MV-4-11 (cell line): ENCODE measurements at places on chromosomes 2 and 18.

DNA sequence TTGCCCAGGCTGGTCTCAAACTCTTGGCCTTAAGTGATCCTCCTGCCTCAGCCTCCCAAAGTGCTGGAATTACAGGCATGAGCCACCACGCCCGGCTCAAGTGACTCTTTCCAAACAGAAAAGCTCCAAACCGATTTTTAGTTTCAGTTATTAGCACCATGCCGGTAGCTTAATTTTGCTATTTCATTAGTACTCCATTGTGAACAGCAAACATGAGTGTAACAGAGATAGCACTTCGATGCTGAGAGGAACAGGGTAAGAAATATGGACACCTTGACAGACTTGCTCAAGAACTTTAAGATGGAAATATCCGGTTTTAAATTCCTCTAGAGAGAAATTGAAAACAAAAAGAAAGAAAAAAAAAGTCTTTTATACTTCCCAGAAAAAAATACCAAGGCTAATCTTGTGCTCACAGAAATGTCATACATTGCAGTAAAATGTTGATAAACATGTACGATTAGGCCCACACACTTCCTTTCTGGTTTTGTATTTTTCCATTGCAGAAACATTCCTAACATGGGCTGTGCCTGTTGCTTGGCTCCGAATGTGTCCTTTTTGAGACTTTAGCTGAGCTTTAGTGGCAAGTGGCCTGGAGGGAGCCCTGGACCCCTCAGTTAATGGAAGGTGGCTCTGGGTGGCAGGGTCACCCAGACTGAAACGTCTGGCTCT, 18.3 kb downstream of the FHL2 start:
- no peak for DNase-seq

GRCh38 chr2:71711133-71711855, 257.9 kb downstream of the DYSF start:
- DNase-seq: no peak

DNA sequence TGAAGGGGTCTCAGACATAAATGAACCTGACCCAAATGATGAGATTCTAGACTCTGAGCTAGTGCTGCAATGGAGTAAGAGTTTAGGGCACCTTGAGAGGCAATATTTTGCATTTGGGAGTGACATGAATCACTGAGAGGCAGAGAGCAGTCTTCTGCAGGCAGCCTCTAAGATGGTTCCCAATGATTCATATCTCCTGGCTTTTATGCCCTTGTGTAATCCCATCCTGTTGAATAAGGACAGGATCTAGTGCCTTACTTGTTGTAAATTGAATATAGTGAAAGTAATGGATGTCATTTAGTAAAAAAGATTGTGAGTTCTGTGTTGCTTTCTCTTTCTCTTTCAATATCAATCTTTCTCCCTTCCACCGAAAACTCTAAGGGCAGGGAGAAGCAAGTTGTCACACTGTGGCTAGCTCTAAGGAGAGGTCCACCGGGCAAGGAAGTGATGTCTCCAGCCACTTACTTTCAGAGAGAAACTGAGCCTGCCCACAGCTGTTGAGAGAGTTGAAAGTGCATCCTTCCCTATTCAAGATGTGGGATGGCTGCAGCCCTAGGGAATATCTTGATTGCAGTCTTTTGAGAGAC, 144.7 kb downstream of the TRIB2 start:
- peak; percentile 15 for DNase-seq

GRCh38 chr2:188295067-188295685, 3.5 kb downstream of the GULP1 start:
- no peak for DNase-seq

- DNase-seq: peak; percentile 87
These were observed 40.4 kb downstream of the GRHL1 start for GRCh38 chr2:9991829-9992273.

DNA sequence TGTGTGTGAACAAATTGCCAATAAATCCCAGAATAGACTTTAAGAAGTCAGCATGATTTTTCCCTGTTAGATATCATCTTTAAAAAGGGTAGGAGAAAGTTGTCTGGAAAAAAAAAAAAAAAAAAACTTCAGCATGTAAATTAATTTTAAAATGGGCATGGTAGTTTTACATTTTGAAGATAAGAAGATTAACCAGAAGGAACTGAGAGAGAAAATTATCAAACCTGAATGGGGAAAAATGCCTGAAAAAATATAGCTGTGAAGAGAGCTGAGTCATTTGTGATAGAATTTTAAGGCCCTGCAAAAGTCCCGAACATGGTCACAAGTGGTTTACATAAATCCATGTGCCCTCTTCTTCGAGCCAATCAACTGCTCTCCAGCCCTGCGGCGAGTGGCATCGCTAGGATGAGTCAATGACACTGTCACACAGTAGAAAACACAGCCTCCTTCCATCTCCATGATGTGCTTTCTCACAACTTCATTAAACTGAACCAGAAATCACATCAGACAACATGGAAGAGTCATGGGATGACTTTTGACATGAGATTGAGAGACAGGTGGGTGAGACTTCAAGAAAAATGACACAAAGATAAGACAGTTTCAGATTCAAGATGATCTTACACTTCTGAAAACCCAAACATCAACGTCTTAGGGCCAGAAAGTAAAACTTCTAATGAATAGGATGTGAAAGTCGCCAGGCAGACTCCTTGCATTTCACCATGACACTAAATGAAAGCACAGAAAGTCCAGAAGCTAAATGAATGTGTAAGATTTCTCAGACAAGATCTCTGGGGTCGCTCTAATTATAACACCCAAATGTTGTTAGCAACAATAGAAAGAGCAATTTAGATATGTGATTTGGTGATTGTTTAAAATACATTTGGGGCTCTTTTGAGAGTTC, 273.0 kb upstream of the ID2 start:
- peak; percentile 89 for DNase-seq

GRCh38 chr2:23843051-23843976, 83.6 kb downstream of the ATAD2B start:
- DNase-seq: no peak

DNA sequence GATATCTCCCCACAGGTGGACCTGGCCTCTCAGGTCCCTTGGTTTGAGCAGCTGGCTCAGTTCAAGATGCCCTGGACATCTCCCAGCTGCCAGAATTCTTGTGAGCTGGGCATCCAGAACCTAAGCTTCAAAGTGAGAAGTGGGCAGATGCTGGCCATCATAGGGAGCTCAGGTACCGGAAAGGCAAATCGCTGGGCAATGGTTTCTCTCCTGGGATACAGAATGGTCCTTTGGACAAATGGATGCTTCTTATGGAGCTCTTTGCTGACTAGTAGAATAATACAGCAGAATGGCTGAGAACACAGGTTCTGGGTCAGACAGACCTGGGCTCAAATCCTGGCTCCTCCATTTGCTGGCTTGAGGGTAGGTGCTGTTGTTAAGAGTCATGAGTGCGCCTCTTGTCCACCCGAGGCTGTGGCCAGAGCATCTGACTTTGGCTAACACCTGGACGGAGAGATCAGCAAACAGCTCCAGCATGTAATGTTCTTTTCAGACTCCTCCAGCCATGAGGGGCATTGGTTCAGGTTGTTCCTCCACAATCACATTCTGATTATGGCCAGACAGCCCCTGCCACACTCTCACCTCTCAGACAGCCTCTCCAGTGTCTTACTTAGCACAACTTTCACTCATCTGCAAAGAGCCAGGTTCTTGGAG, 7.5 kb downstream of the ABCG8 start:
- no peak for DNase-seq

- DNase-seq: peak; percentile 67
These were observed 22.1 kb downstream of the ABHD3 start for GRCh38 chr18:21682371-21683051.

DNA sequence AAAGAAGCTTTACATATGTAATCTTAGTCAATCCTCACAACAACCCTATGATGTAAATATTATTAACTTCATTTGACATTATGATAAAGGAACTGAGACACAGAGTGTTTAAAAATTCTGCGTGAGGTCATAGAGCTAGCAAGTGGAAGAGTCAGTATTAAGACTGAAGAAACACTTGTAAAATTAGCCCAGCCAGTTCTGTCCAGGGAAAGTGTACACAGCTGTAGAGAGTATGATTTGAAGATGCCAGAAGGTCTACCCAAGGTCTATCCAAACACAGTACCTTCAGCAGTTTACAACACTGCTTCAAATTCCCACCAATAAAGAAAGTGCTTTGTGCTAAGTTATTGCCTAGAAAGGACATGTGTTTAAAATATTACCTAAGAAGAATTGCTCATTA, 51.7 kb upstream of the ITPRID2 start:
- DNase-seq: no peak

- peak; percentile 42 for DNase-seq
These were observed 22.5 kb downstream of the STAT4 start for GRCh38 chr2:191128172-191128910.

GRCh38 chr2:34069604-34070003, 470.5 kb upstream of the FAM98A start:
- no peak for DNase-seq

GRCh38 chr2:146651361-146651760, 1193.5 kb upstream of the ACVR2A start:
- DNase-seq: no peak

GRCh38 chr2:188327518-188328213, 36.0 kb downstream of the GULP1 start:
- DNase-seq: no peak

DNA sequence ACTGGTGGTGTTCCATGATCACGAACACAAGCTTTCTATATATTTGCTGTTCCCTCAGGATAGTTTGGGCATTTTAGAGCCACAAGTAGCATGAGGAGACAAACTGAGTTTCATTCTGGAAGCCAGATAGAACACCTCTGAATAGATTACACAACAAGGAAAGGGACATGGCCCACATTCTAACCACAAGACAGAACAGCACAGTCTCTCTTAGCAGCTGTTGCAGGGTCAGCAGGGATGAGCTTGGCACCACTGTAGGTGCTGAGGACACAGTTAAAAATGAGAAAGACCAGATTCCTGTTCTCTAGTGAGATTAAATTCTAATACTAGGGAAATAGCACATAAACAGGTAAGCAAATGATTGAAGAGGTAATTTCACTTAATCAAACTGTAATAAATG, 235.3 kb downstream of the ZNF407 start:
- peak; percentile 7 for DNase-seq

DNA sequence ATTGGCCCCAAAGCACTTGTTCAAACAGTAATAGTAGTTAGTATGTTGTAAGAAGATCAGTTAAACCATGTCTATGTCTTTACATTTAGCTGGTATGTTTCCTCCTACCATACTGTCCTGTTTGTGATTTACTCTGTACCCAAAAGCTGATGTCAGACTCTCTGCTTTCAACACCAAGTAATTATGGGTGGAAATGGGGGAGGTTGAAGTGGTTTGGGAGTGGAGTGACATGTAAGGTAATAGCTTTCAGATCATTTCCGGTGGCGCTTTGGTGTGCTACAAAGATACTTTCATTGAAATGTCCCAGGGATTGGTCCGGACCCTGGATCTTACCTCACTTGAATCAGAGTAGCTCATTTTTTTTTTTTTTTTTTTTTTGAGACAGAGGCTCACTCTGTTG, 39.7 kb upstream of the TGIF1 start:
- no peak for DNase-seq

DNA sequence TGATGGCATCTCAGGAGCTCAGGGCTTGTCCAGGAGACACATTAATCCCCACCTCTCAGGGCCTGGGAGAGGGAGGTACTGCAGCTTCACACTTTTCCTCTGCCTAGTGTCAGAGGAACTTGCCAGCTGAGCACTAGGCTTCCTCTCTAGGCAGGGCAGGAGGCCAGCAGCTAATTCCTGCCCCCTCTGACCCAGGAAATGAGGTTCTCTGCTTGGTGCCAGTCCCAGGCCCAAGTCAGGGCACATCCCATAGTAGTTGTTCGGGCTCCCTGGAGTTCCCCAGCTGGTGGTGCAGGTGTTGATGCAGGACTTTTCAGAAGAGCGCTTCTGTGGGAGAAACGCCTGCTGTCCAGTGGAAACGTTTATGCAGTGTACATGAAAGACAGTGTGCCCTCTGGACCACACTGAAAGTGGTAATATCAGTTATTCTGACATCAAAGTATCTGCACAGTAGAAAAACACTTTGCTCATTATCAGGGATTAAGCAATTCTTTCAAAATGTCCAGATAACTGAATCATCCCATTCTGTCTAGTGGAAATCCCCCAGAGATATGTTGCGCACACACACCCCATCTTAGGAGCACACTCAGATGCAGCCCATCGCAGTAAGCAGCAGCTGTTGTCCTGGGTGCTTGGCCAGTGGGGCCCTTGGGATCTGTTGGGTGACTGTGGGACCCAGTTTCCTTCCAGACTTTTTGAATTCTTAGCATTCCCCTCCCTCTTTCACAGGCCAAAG, 17.8 kb upstream of the SCLY start:
- DNase-seq: no peak

DNA sequence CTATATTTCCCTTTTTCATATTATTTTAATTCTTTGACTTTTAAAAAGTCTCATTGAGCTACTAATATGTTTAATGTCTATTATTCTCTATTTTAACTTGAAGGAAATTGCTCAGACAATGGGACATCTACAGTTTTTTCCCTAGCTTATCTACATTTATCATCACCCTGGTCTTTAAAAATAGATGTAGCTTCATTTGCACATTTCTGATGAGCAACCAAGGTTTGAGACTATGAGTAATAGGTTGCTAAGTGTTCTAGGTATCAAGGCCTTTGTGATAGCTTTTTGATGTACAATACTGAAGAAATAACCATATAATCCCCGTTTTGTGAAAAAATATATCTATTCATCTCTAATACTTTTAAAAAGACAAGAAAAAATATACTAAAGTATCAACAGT, 47.0 kb downstream of the STAT4 start:
- no peak for DNase-seq

DNA sequence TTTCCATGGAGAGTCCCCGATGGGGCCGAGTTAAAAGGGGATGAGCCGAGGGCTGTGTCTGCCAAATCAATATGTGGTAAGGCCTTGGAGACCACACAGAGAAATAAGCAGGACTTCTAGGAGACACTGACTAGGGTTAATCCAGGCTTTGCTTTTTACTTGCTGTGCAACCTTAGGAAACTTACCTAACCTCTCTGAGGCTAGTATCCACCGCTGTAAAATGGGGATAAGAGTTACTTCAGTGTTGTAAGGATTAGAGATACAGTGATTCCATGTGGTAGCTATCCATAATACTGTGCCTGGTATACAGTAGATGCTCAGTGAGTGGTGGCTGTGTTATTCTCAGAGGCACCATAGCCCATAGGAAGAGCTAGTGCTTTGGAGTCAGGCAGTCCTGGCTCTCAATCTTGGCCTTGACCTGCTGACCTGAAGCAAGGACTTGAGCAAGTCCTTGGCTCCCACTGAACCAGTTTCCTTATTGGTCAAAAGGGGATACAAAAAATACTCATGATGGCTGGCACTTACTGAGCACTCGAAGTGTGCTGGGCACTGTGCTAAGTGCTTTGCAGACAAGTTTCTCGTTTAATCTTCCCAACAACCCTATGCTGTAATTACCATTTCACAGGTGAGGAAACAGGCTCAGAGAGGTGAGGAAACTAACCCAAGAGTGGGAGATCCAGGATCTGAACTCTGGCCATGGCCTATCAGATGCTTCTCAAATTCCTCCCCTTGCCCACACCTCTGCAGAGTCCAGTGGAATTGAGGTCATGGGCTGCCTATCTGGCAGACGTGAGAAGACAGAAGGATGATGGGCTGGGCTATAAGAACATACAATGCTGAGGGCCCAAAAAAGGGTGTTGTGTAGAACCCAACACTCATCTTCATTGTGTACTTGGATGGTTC, 12.0 kb upstream of the DES start:
- DNase-seq: no peak
